Activated naive CD4-positive, alpha-beta T cell treated with anti-CD3 and anti-CD28 coated beads for 36 hours (primary cell): ENCODE measurements at places on chromosomes 2 and 18. TPM values are rescaled to one million over a fixed set of nuclear protein-coding genes. Genes with fewer than 3 reads are reported as not detected.

GRCh38 chr2:201358684-201359083, 1.5 kb upstream of the FLACC1 start:
- H3K4me1 ChIP-seq, result peaks cover 14% of the 10 kb centered on the region
- no peaks in the 10 kb centered on the region for H3K27me3 ChIP-seq
- no peak overlapping the region for H3K27ac ChIP-seq
- H3K36me3 ChIP-seq, result peaks cover 9% of the 10 kb centered on the region

DNA sequence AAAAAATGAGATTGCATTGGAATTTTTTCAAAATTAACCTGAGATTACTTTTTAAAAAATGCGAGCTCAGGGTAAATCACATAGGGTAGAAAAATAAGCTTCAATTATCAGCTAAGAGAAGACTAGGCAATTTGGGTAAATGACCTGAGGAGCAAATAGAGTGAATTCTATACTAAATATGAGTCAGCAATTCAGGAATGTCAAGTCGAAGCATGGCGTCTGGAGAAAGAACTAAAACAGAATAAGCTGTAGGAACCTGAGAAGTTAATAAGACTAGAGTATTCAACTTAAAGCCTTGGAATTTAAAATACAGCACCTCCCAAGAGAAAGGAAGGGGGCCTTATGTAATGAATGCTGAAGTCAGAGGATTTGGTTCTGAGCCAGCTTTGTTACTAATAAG, 487.0 kb downstream of the SUCLG1 start:
- H3K4me1 ChIP-seq, result no peaks in the 10 kb centered on the region
- H3K27ac ChIP-seq, result no peak overlapping the region

GRCh38 chr2:191917967-191918651, 71.2 kb upstream of the CAVIN2 start:
- no peak overlapping the region for H3K27ac ChIP-seq
- H3K4me1 ChIP-seq, result no peaks in the 10 kb centered on the region
- no peaks in the 10 kb centered on the region for H3K36me3 ChIP-seq
- no peak overlapping the region for H3K4me3 ChIP-seq
- H3K27me3 ChIP-seq, result peaks cover 4% of the 10 kb centered on the region

- no peak overlapping the region for H3K27ac ChIP-seq
- H3K4me3 ChIP-seq, result no peak overlapping the region
- no peaks in the 10 kb centered on the region for H3K4me1 ChIP-seq
- H3K36me3 ChIP-seq, result no peaks in the 10 kb centered on the region
- no peak for DNase-seq
These were observed 6.8 kb upstream of the CD207 start for GRCh38 chr2:70842401-70842800.

DNA sequence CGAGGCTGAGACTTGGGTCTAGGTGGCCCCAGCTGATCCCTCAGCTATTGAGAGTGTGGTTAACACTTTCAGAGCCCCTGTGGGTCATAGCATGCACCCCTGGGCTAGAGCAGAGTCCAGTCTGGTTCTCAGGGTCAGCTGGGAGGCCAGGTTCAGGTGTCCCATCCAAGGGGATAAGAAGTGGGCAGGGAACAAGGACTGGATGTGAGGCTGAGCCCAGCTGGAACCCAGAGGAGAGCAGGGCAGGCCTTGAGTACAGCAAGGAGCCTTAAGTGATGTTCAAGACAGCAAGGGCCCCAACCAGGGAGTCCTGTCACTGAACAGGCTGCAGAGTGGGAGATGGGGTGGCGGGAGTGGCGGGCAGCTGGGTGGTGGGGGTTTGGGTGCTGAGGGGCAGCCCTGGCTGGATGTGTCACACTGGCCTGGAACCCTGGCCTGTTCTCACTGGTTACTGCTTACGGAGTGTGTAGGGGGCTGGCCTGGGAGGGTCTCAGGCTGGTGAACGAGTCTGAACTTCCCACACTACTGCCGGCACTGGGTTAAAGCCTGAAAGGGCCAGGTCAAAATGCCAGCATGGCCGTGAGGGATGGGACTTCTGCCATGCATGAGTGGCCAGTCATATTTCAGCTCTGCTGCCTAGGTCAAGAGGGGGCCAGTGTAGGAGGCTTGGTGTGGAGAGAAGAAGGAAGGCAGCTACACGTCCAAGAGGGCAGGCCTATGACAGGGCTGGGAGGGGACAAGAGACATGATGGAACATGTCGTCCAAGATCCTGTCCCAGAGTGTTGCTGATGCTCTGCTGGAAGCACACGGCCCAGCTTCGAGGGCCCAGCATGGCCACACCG, 13.6 kb downstream of the TMEM185B start:
- no peaks in the 10 kb centered on the region for H3K27me3 ChIP-seq
- H3K36me3 ChIP-seq, result no peaks in the 10 kb centered on the region
- H3K27ac ChIP-seq, result no peak overlapping the region
- H3K4me3 ChIP-seq, result no peak overlapping the region
- H3K4me1 ChIP-seq, result peaks cover 3% of the 10 kb centered on the region

DNA sequence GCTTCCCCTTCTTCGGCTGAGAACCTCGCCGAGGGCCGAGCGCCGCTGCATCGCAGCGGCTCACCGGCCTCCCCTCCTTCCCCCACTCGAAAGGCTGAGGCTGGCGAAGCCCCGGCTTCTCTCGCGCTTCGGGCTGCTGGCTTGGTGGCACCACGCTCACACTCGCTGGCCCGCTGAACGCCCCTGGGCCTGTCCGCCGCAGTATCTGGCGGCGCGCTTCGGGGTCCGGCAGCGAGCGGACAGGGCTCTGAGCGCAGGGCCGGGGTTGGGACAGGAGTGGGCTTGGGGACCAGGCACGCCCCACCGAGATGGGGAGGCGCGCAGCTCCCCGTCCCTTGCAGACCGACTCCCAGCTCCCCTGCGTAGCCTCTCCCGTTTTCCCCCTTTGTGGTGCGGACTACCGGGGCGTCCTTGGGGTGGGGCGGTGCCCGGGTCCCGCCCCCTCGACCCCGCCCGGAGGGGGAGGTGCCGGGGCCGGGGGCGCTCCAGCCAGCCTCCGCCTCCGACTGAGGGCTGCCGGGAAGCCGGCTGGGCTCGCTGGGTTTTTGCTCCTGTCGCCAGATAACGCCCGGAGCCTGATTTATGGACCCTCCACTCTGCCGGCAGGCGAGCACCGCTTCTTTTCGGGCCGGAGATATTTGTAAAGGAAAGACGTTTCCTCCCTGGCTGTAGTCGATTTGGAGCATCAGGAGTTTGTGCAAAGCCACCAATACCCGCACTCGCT, 3.8 kb downstream of the GBX2 start:
- no peak for DNase-seq
- peaks cover 13% of the 10 kb centered on the region for H3K4me1 ChIP-seq

NCKAP5 gene
- not detected for total RNA-seq

DNA sequence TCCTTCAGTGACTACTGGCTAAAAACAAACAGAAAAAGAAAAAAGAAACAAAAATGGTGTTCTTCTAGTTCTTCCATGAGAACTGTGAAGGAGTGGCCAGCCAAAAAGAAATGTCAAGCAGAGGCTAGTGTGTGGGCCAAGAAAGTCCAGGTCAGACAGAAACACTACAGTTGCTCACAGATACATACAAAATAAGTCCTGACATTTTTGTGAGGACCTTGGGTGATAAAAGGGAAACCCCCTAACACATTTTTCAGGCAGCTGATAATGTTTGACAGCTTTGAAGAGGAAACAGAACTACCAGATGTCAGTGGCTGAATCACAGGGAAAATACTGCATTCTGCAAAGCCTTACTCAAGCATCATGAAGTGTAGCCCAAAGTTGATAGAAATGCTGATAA, 28.1 kb downstream of the ARHGAP25 start:
- no peaks in the 10 kb centered on the region for H3K27me3 ChIP-seq
- H3K4me1 ChIP-seq, result peaks cover 93% of the 10 kb centered on the region
- H3K36me3 ChIP-seq, result peaks cover 15% of the 10 kb centered on the region
- no peak overlapping the region for H3K4me3 ChIP-seq

DNA sequence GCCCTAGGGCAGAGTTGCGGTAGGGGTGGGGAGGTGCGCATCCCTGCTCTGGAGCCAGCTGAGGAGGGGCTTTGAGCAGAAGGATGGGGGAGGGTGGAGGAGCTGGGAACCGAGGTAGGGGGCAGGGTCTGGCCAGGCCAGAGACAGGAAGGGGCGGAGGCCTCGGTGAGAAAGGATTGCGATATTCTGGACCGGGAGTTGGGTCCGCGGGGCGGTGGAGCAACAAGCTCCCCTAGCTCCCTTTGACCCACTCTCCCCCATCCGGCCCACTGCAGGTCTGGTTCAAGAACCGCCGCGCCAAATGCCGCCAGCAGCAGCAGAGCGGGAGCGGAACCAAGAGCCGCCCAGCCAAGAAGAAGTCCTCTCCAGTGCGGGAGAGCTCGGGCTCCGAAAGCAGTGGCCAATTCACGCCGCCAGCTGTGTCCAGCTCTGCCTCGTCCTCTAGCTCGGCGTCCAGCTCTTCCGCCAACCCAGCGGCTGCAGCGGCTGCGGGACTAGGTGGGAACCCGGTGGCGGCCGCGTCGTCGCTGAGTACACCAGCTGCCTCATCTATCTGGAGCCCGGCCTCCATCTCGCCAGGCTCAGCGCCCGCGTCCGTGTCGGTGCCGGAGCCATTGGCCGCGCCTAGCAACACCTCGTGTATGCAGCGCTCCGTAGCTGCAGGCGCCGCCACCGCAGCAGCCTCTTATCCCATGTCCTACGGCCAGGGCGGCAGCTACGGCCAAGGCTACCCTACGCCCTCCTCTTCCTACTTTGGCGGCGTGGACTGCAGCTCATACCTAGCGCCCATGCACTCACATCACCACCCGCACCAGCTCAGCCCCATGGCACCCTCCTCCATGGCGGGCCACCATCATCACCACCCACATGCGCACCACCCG, 4.8 kb downstream of the OTX1 start:
- H3K27me3 ChIP-seq, result peaks cover 82% of the 10 kb centered on the region
- H3K4me3 ChIP-seq, result peak overlapping the region; percentile 57
- H3K36me3 ChIP-seq, result no peaks in the 10 kb centered on the region
- peak; percentile 12 for DNase-seq

ABCB11 gene
- total RNA-seq, result not detected

DNA sequence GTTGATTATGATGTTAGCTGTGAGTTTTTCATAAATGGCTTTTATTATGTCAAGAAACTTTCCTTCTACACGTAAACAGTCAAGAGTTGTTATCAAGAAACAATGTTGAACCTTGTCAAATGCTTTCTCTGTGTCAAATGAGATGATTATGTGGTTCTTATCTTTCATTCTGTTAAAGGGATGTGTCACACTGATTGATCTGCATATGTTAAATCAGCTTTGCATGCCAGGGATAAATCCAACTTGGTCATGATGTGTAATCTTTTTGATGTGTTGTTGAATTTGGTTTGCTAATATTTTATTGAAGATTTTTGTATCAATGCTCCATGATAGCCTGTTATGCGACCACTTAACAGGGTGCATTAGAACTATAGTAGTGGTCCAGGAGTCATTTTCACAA, 107.3 kb downstream of the C1QL2 start:
- H3K27me3 ChIP-seq, result peaks cover 20% of the 10 kb centered on the region
- H3K4me3 ChIP-seq, result no peak overlapping the region
- no peak for DNase-seq
- H3K36me3 ChIP-seq, result no peaks in the 10 kb centered on the region
- H3K27ac ChIP-seq, result no peak overlapping the region

GRCh38 chr2:73408198-73408597, 22.6 kb downstream of the ALMS1 start:
- H3K36me3 ChIP-seq, result peaks cover 29% of the 10 kb centered on the region
- H3K4me1 ChIP-seq, result peaks cover 9% of the 10 kb centered on the region
- no peaks in the 10 kb centered on the region for H3K27me3 ChIP-seq
- DNase-seq, result no peak
- no peak overlapping the region for H3K4me3 ChIP-seq

- H3K36me3 ChIP-seq, result no peaks in the 10 kb centered on the region
- H3K27me3 ChIP-seq, result peaks cover 71% of the 10 kb centered on the region
- no peak for DNase-seq
- H3K4me1 ChIP-seq, result peaks cover 23% of the 10 kb centered on the region
- no peak overlapping the region for H3K27ac ChIP-seq
These were observed 3.1 kb upstream of the GATA6 start for GRCh38 chr18:22166069-22166950.

TNS1 gene
- 0.40 TPM for total RNA-seq

IL37 gene
- not detected for total RNA-seq

GRCh38 chr2:19854596-19855541, 46.9 kb downstream of the TTC32 start:
- no peaks in the 10 kb centered on the region for H3K27me3 ChIP-seq
- DNase-seq, result no peak
- H3K4me3 ChIP-seq, result no peak overlapping the region
- H3K36me3 ChIP-seq, result no peaks in the 10 kb centered on the region
- H3K4me1 ChIP-seq, result no peaks in the 10 kb centered on the region

- H3K27ac ChIP-seq, result no peak overlapping the region
- H3K4me1 ChIP-seq, result peaks cover 8% of the 10 kb centered on the region
- peaks cover 12% of the 10 kb centered on the region for H3K36me3 ChIP-seq
- H3K4me3 ChIP-seq, result no peak overlapping the region
- DNase-seq, result no peak
These were observed 16.3 kb upstream of the CDKL4 start for GRCh38 chr2:39260087-39260486.

ADD2 gene
- total RNA-seq, result 46.2 TPM

EVX2 gene
- total RNA-seq, result not detected

- no peak for DNase-seq
- H3K4me1 ChIP-seq, result no peaks in the 10 kb centered on the region
- no peaks in the 10 kb centered on the region for H3K27me3 ChIP-seq
- H3K36me3 ChIP-seq, result peaks cover 16% of the 10 kb centered on the region
These were observed 5.5 kb downstream of the DCTN1 start for GRCh38 chr2:74374509-74375205.

DNA sequence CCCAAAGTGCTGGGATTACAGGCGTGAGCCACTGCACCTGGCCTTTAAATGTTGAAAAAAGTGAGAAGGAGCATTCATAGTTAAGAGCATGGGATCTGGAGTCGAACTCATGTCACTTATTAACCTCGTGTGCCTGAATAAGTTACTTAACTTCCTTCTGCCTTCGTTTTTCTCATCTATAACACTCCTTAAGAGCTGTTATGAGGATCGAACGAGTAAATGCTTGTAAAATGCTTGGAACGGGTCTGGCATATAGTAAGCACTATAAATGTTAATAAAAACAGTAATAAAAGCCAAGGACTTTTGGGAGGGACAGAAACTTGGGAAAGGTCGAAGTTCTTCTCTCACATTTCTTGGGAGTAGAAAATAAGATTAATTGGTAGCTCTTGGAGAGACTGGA, 40.8 kb downstream of the RAB10 start:
- DNase-seq, result no peak
- no peak overlapping the region for H3K4me3 ChIP-seq
- no peak overlapping the region for H3K27ac ChIP-seq
- H3K36me3 ChIP-seq, result peaks cover 9% of the 10 kb centered on the region

DNA sequence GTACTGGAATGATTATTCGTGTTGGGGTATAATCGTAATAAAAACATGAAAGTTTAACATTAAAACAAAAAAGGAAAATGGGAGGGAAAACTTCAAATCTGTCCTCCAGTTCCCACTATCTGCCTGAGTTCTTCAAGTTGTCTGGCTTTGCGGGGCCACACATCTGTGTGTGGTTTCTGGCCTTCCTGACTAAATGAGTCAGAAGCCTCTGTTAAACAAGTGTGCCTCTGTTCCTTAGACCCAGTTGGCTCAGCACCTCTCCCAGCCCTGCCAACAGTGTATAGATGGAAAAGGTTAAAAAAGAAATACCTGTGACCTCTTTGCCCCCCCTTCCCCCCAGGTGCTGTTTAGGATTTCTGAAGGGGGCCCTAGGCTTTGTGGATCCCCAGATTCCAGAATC, 30.2 kb downstream of the XDH start:
- no peaks in the 10 kb centered on the region for H3K36me3 ChIP-seq
- no peaks in the 10 kb centered on the region for H3K4me1 ChIP-seq
- no peak overlapping the region for H3K4me3 ChIP-seq
- DNase-seq, result peak; percentile 14
- no peak overlapping the region for H3K27ac ChIP-seq
- no peaks in the 10 kb centered on the region for H3K27me3 ChIP-seq
